NCI-H2107 (cell line): ENCODE measurements at places on chromosomes 6 and 20.

- DNase-seq = no peak
Observed at GRCh38 chr20:45911486-45912343, at the start of gene PLTP. PLTP (minus strand) TSS chr20:45912155; CDS start chr20:45911452, 703 bp downstream.

GRCh38 chr20:39885975-39886649 lies 802.9 kb downstream of the MAFB start:
- no peak for DNase-seq

DNA sequence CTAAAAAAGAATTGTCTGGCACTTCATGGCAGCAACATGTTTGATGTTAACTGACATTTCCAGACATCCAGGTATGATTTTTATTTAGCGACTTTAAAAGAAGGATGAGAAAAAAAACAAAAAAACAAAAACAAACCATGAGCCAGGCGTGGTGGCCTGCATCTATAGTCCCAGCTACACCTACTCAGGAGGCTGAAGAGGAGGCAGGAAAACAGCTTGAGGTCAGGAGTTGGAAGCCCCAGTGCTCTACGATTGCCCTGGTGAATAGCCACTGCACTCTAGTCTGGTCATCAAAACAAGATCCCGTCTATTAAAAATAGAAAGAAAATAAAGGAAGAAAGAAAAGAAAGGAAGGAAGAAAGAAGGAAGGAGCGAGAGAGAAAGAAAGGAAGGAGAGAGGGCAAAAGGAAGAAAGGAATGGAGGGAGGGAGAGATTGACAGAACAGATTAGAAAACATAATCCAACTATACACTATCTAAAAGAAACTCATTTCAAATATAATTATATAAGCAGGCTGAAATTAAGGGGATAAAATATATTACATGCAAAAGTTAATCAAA lies 141.6 kb downstream of the TRIM27 start:
- no peak for DNase-seq

DNA sequence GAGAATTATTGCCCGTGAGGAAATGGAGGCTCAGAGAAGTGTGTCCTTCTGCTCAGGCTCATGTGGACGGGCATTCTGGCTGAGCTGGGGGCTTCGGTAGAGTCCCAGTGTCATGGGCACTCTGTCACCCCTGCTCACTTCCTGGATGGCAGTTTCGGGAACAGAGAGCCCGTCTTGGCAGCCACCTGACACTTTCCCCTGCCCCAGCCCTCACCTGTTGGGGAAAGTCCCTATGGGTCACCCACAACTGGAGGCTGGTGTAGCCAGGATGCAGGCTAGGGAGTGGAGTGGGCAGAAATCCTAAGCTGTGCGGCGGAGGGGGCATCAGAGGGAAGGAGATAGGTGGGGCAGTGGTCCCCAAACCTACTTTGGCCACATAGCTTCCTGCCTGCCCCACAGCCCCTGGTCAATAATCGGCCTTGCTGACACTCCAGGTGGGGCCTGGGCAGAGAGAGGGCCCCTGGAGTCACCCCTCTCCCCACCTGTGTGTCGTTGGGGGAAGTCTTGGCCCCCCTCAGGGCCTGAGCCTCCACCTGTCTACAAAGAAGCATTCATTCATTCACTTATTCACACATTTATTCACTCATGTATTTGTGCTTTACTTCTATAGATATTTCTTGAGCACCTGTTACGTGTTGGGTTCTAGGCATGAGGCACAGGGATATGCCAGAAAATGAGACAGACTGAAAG lies 40.5 kb downstream of the SNAI1 start:
- DNase-seq = no peak

- no peak for DNase-seq
Observed at GRCh38 chr20:44651434-44651683, 140 bp downstream of the ADA start.

GRCh38 chr6:166282394-166283032 lies 25.7 kb downstream of the PRR18 start:
- no peak for DNase-seq

DNA sequence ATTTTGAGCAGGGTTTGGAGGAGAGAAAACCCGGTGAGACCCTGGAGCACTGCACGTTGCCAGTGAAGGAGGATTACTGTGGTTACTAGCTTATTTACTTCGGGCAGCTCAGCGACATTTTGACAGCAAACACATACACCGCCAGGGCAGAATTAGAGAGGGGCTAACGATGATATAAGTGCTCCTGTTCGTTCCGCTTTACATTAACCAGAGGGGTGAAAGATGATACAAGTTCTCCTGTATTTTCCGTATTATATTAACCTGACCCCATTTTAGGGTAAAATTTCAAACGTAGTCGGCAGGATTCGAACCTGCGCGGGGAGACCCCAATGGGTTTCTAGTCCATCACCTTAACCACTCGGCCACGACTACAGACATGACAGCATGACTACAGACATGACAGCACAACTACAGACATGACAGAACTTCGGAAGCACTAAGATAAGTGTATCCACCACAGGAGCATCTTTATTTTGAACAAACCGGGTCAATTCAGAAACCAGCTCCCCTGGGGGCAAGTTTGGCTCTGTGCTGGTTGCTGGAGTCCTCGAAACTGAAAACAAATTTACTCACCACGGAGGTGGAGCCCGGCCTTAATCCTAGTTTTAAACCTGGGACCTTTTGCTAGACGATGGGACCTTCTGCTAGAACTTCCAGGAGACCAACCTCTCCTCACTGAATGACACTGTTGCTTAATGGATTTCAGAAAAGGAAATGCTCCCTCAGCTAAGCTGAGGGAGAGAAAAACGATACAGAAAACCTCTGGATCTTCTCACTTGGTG lies 80.4 kb upstream of the ZNF184 start:
- DNase-seq = no peak

GRCh38 chr6:42021847-42022754 lies 28.2 kb upstream of the TAF8 start:
- DNase-seq = no peak

GRCh38 chr6:53065266-53066076 lies at the start of gene FBXO9:
FBXO9 (plus strand) TSS chr6:53065404; CDS start chr6:53065790, 386 bp downstream.
- DNase-seq = no peak

GRCh38 chr6:27126815-27127537 lies 120.5 kb upstream of the PRSS16 start:
- peak; percentile 27 for DNase-seq

GRCh38 chr6:123203928-123204327 lies 207.9 kb downstream of the CLVS2 start:
- no peak for DNase-seq

DNA sequence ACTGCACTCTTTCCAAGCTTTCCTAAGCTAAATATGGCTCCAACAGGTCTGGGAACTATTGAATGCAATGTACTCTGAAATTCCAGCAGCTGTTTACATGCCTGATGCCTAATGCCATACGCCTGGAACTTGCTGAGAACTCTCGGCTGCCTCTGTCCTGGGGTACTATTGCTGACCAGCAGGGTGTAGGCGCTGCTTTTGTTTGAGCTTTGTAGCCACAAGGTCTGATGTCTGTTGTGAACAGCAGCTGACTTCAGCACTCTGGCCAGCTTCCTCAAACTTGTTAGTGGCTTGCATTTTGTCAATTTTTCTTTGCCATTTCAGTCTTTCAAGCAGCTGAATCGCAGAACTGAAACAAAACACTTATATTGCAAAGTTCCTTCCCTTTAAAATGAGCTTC lies 26.7 kb downstream of the SAYSD1 start:
- no peak for DNase-seq

DNA sequence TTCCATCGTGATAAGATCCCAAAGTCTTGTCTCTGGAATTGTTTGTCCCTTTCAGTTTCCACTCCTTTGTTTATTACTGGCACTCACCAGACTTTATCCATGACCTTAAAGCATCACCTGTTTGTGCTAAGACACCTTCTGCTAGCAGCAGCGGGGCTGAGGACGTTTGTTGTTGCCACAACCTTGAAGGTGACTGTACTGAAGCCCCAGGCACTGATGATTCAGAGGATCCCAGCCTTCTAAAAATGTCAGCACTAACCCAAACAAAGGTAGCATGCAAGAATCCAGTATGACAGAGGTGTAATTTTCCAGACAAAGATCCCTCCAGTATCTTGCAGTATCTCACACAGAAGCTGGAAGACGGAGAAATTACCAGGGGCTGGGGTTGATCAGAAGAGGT lies 28.9 kb upstream of the SMIM8 start:
- no peak for DNase-seq

GRCh38 chr20:49674383-49675352 lies 39.0 kb downstream of the B4GALT5 start:
- DNase-seq = no peak

DNA sequence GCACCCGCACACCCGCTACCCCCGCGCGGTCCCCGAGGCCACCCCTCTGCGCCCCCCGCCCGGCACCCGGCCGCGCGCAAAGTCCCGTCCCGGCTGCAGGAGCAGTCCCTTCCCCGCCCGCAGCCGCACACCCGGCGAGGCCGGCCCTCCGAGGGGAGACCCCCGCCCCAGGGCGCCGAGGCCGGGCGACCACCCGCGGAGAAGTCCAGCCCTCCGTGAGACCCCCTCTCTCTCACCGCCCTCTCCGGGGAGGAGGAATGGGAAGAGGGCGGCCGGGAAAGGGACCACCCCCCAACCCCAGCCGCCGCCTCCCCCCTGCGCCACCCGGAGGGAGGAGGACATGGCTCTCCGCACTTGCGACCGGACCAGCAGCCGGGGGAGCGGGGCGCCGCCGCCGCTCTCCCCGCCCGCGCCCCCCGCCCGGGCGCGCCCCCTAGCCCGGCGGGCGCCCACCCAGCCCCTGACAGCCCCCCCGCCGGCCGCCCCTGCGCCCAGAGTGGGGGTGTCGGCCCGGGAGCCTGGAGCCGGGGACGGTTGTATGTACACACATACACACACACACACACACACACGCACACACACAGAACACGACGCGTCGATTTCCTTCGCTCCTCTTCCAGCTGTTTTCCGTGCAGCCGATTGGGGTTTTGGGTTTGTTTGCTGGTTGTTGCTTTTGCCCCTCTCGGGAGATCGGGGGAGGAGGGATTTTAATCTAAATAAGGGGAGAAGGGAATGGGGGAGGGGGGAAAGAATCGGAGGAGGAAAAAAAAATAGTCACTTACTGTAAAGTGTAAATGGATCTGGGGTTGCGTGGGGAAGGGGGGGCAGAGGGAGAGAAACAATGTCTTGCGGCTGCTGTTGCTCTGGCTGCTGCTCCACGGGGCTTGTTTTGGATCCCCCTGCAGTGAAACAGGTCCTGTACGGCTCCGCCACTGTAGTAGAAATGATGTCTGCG lies at the start of gene ATXN1:
Gene ATXN1, minus strand, starts transcription at position 945 of the 955 bp plus-strand sequence.
- DNase-seq = no peak

DNA sequence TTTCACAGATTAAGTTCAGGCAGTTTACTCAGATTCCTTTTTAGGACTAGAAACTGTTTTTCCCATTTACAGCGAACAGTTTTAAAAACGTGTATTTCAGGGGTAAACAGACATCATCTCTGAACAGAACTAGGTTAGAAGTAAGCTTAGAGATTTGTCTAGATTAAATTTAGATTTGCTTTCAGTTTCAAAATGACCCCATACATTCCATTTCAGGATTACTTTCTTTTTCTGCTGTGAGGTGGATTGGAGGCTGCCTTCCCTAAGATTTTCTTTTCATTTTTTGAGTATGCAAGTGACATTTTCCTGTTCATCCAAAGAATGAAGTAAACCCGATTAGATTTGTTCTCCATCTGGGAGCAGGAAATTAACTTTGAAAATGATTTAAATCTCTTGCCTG lies 747.2 kb downstream of the KHDRBS2 start:
- DNase-seq = no peak

- DNase-seq = peak; percentile 46
Observed at GRCh38 chr6:150567823-150568383, 31.8 kb upstream of the PLEKHG1 start.

GRCh38 chr20:20953738-20954618 lies 152.2 kb downstream of the LINC00237 start:
- DNase-seq = no peak

DNA sequence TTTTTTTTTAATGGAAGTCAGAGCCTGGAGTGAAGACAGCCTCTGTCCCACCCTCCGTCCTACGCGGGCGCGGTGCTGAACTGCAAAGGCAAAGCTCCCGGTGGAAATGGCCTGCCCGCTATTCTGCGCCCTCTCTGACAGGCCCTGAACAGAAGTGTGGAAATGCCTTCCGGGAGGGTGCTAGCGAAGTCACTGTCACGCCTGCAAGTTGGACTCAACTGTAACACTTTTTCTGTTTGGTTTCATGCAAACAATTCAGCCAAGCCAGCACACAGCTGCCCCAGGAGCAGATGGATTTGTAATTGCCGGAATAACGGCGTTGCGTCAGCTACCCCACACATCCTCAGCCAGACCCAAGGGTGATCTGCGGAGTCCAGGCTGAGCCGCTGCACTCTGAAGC lies 107.6 kb downstream of the PSMB1 start:
- DNase-seq = no peak

DNA sequence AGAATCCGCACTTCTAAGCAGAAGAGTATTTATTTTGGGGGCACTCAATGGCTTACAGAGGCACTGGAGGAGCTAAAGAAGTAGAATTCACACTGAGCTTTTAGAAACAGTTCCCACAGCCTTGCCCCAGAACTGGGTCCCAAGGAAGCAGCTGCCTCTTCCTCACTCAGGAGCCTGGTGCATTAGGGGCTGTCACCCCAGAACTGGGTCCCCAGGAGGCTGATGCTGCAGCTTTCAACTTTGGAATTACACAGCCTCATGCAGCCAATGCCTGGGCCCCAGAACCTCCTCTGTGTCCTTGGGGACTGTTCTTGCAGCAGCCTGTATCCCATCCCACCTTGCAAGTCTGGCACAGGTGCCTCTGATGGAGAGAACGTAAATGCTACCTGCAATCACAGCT lies 96.4 kb downstream of the DACT2 start:
- no peak for DNase-seq

DNA sequence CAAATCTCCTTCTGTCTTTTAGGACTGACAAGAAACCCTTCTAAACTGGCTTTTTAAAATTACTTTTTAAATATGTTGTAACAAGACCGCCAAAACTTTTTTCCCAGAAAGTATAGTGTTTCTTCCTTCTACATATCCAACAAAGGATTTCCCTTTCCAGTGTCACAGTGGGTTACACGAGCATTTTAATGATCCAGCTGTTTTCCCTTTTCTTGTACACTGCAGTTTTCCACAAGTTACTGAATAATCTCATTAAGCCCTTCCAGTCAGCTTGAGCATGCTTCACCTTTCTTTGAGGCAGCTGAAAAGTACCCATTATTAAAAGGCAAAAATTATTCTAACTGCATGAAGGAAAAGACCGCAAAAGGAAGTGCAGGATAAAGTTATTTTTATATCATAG lies 48.6 kb downstream of the CD24 start:
- no peak for DNase-seq

- no peak for DNase-seq
Observed at GRCh38 chr20:5096463-5096862, 23.3 kb downstream of the PCNA start.

DNA sequence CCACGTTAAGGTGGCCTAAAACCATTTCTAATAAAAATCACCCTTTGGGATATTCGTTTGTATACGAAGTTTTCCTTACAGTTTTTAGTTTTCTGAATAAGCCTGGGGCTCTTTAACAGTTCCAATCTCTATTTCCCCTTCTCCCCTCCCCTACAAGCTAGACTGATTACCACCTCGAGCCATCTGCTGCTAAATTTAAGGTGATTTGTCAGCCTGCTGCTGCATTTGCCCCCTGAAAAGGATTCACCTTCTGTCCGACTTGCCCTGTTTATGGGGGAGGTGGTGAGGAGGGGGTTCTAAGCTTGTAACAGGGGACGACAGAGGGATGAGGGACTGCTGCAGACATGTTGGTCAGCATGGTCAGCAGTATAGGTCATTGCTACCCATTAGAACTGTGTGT lies 146.3 kb downstream of the JARID2 start:
- DNase-seq = no peak

GRCh38 chr6:133306931-133307330 lies 65.8 kb downstream of the EYA4 start:
- DNase-seq = no peak

GRCh38 chr20:47792021-47792618 lies 6.8 kb upstream of the SULF2 start:
- DNase-seq = no peak
